ENCODE measurements at places on chromosomes 5 and 9. TPM values are rescaled to one million over a fixed set of nuclear protein-coding genes. Genes with fewer than 3 reads are reported as not detected.

Gene AHRR
- total RNA-seq: 13.4 TPM

Gene HTR1A
- not detected for total RNA-seq

Gene TYRP1
- total RNA-seq: 0.85 TPM

Gene DEPDC1B
- 6.8 TPM for total RNA-seq

Gene STOML2
- 202 TPM for total RNA-seq

Gene TMC1
- total RNA-seq: 0.74 TPM

Gene TOMM5
- total RNA-seq: 84.9 TPM

Gene GPX8
- 18.7 TPM for total RNA-seq

Gene PCDHB9
- 0.14 TPM for total RNA-seq

Gene ZNF483
- 1.8 TPM for total RNA-seq
